ENCODE measurements at places on chromosomes 1 and 21.

GRCh38 chr21:33884376-33885171, 31.0 kb downstream of the ATP5PO start:
- DNase-seq: no peak

GRCh38 chr21:41349619-41350390, 12.0 kb upstream of the MX2 start:
- no peak for DNase-seq

GRCh38 chr1:39928809-39929587, 25.9 kb upstream of the MFSD2A start:
- no peak for DNase-seq

GRCh38 chr21:42760361-42760950, 107.0 kb downstream of the PDE9A start:
- no peak for DNase-seq

GRCh38 chr1:210815641-210816550, 318.1 kb downstream of the KCNH1 start:
- DNase-seq: no peak

Measured in activated naive CD8-positive, alpha-beta T cell treated with anti-CD3 and anti-CD28 coated beads, Interleukin-2, amount 50 U/mL, for 24 hours (primary cell).